Stomach (tissue), 19 donors: ENCODE measurements at places on chromosomes 6 and 20. TPM values are rescaled to one million over a fixed set of nuclear protein-coding genes. Genes with fewer than 3 reads are reported as not detected.
A peak's percentile ranks its signal among the peaks of the same experiment; 100 is the strongest.

DNA sequence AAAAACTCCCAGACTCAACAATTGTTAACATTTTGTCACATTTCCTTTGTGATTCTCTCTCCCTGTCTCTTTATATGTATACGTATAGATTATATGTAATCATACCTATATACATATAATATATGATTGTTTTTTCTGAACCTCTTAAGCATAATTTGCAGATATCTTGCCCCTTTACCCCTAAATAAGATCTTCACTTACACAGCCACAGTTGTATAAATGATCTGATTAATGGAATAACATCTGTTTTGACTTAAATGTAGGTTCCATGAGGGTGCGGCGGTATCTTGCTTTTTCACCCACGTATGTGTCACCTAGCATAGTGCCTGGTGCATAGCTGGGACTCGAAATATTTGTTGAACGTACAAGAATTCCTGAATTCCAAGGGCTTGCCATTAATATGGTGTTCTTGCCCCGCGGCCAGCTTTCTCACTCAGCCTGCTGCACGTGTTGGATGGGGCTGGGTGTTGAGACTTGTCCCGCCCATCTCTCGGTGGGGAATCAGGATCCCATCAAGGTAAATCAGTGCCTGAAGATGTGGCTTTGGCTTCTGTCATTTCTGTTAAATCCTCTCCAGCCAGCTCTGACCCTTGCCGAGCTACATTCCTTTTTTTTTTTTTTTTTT is 10.4 kb upstream of the MANBAL start:
- no peak for DNase-seq

- DNase-seq, result no peak
Measured at GRCh38 chr6:167704396-167704901, 122.3 kb upstream of the AFDN start.

Gene RGS17
- total RNA-seq, result 2.8 TPM

- no peak for DNase-seq
Measured at GRCh38 chr6:85372188-85372914, 77.5 kb upstream of the NT5E start.

Gene POU5F1
- total RNA-seq, result 86.2 TPM

DNA sequence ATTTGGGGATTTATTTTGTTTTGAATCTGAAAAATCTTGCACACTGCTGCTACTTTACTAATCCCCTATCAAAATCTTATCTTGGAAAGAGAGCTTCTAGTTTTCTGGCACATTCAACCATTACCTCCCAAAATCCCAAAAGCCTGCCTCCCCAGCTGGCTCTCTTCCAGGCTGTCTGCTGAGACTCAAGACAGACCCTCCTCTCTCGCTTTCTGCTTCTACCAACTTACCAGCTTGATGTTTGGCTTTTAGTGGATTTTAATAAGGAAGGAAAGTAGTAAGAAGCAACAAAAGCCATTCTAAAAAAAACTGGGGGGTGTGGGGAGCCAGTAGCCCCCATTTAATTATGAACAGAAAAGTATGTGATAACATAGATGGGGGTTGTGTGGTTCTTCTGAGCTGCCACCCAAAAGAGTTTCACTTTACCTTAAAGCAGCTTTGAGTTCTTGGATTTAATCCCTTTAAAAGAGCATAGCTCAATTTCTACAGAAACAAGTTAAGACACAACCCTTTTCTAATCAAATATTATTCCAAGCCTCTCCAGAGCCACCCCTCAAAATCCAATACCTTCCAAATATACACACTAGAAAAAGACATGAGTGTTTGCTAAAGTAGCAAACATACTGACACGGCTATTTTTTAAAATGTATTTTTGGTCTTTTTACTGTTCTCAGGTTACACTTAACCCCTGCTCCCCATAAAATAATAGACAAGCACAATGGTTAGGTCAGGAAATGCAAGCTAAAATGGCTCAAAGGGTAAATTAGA is 71.7 kb downstream of the ATP9A start:
- DNase-seq, result peak; percentile 74

- DNase-seq, result no peak
Measured at GRCh38 chr6:100451577-100451976, 13.1 kb downstream of the SIM1 start.
